ENCODE measurements at places on chromosomes 2 and 18.

DNA sequence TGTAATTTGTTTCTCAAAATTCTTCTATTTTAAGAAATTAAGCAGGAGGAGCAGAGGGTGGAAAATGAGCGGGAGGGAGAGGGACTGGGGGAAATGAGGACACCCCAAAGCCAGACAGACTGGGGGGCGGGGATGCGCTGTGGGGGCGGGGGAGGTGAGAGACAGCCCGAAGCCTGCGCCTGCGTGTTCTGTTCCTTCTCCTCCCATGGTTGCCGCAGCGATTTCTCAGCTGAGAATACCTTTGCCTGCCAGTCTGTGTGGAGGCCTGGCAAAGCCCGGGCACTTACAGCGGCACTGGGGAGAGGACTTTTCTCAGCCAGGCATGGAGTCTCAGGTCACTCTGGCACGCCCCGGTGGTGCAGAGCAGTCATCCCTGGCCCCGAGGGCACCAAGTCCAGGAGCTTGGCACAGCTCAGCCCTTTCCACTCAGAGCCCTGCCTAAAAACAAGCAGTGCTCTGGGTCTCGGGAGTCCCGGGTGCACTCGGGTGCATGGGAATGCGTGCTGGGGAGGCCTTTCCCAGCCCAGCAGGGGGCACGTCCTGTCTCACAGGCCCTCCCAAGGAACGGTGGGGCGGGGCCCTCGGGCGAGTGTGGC lies 289.3 kb upstream of the HS6ST1 start:
- no peak for DNase-seq

DNA sequence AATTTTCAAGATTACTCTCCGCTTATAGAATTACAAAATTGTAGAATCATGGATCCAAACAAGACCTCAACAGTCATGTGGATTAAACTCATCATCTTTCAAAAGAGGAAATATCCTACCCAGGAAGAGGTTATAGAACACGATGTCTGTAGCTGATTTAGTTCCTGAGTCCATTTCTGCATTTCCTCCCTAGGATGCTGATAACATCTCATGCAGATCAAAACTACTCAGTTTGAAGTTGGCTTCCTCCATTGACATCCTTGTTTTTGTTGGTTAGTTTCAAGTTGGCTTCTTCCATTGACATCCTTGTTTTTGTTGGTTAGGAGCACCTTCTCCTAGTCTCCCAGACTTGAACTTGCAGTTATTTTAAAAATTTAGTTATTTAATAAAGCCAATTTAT lies 147.5 kb downstream of the PARD3B start:
- DNase-seq: no peak

DNA sequence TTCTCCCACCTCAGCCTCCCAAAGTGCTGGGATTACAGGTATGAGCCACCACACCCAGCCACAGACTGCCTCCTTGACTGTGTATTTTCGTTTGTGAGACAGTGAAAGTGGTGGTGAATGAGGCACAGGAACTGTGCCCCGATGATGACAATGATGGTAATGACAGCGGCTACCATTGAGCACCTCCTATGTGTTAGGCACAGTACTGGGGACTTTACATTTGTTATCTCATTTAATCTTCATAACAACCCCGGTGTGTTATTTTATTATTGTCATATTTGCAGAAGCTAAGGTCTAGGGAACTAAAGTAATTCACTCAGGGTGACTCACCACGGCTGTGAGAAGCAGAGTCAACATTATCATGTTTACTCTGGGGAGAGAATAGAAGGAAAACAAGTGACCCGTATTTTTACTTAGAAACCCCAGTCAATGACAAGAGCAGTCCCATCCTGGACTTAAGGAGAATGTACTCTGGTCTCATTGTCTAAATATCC lies 77.6 kb upstream of the ALPP start:
- no peak for DNase-seq

DNA sequence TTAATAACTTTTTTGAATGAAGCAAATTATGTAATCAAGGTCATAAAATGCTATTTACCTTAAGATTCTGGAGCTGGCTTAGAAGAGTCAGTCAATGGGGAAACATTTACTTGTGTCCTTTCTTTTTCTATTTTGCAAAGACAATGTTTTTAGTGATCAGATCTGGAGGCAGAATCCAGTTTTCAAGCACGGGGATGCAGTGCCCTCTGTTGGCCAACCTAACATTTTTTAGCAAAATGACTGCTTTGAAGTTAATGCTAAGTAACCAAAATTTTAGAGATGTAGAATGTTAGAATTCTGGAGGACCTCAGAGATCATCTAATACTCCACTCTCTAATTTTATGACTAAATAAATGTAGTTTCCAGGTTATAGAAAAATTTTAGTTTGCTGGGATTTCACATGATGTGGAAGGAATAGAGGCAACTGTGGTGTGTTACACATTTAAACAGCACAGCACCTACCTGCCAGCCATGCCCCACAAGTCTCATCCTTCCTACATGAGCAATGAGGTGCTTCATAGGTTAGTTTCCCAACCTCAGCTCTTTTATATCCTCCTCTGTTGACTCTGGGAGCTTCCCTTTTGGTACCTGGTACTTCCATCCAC lies 23.6 kb upstream of the SLC9A4 start:
- no peak for DNase-seq

Data from NCI-H187 treated with DMSO at 0.1 percent for 48 hours (cell line).